Activated CD4-positive, CD25-positive, alpha-beta regulatory T cell treated with anti-CD3 and anti-CD28 coated beads, Interleukin-2, amount 50 U/mL, for 16 hours (primary cell): ENCODE measurements at places on chromosomes 7 and 10.

GRCh38 chr10:68899186-68899745 is 1.8 kb upstream of the DDX50 start:
- DNase-seq = no peak

DNA sequence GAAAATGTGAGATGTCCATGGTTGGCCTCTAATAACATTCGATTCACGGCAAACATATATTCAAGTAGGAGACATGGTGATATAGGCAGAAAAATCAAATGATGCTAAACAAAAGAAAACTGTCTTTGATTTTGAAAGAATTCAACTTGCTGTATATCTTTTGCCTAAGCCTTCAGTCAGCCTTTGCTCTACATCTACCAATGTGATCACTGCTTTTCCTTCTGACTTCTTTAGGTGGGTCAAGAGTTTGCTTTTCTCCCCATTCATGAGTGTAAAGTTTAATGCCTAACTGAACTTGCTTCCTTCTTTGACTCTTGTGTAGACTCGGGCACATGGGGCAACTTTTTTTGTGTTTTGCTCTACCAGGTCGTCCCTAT is 417 bp upstream of the HIF1AN start:
- DNase-seq = no peak

GRCh38 chr10:129442866-129443265 is 24.2 kb upstream of the MGMT start:
- DNase-seq = no peak

- DNase-seq = no peak
Observed at GRCh38 chr7:155594961-155595366, 48.6 kb upstream of the CNPY1 start.

DNA sequence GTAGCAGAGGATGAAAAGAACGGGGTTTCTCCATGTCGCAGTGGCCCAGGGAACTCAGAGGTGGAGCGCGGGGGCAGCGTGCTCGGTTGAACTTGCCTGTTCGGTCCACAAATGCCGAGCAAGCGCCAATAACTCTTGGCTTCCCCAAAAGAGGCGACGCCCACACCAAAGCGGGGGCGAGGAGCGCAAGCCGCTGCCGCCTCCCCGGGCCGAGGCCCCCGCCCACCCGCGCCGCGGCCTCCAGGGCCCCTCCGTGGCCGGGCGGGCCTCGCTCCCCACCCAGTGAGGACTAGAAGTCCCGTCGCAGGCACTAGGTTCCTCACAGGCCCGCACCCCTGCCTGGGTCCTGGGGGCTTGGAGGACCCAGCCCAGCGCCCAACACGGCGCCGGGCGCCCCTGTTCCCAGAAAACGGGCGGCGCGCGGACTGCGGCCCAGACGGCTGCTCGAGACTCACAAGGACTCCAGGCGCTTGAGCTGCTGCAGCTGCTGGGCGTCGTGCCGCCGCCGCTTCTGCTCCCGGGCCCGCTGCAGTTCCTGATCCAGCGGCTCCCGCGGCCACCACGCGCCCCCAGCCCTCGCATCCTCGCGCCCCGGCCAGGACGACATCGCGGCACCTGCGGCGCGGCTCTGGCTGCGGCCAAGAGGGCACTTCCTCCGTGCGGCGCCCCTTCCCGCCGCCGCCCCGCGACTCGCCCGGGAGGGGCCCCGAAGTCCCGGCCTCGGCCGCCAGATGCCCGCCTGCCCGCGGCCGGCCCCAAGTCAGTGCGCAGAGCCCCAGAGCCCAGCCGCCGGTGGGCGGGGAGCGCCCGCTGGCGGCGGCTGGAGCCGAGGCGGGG is 14.6 kb upstream of the FKBP9 start:
- DNase-seq = peak; percentile 31

GRCh38 chr7:113383638-113384037 is 265.3 kb upstream of the SMIM30 start:
- DNase-seq = no peak

GRCh38 chr10:63247771-63248170 is 114.6 kb downstream of the NRBF2 start:
- no peak for DNase-seq

DNA sequence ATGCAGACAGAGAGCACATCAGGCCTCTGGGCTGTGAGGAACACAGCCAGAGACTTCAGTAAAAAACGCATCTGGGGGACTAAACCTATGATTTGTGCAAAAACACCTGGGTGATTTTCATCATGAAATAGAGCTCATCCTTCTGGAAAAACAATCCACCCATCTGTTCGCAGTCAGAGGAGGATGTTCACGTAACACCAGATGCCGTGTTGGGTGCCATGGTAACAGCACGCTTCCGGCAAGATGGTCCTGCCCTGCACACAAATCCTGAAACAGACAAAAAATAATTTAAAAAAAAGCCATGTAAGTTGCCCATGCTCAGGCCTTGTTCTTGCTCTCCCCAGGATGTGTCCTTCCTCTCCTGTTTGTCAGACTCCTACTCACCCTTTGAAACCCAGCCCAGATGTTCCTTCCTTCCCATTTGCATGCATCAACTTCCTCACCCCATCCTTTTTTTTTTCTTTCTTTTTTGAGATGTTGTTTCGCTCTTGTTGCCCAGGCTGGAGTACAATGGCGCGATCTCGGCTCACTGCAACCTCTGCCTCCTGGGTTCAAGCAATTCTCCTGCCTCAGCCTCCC is 28.3 kb upstream of the GNA12 start:
- DNase-seq = no peak

GRCh38 chr7:20607216-20607615 is 8.3 kb upstream of the ABCB5 start:
- DNase-seq = no peak

GRCh38 chr10:8235253-8236027 is 181.0 kb downstream of the GATA3 start:
- DNase-seq = no peak

- DNase-seq = no peak
Observed at GRCh38 chr7:55552320-55553023, 19.8 kb downstream of the VOPP1 start.

GRCh38 chr7:108263425-108263824 is 133.3 kb upstream of the LAMB4 start:
- no peak for DNase-seq

DNA sequence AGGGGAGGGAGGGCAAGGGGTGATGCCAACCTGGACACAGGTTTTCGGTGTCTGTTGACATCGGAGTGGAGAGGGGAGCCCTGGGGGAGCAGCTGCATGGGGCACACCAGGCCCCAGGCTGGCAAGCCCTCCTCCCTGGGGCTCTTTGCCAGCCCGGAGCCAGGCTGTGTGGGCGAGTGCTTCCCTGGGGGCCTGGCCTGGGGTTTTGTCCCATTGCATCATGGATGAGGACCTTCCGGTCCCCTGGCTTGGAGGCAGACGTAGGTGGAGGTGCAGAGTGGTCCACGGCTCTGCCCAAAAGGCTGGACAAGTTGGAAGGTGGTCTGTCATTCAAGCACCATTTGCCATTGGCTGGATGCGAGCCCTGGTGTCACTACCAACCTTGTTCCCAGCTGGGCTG is 34.8 kb downstream of the ZMIZ1 start:
- DNase-seq = no peak

GRCh38 chr10:122565766-122566206 is 5.2 kb downstream of the DMBT1 start:
- peak; percentile 52 for DNase-seq

- DNase-seq = no peak
Observed at GRCh38 chr10:48739170-48739569, 54.5 kb downstream of the WDFY4 start.

DNA sequence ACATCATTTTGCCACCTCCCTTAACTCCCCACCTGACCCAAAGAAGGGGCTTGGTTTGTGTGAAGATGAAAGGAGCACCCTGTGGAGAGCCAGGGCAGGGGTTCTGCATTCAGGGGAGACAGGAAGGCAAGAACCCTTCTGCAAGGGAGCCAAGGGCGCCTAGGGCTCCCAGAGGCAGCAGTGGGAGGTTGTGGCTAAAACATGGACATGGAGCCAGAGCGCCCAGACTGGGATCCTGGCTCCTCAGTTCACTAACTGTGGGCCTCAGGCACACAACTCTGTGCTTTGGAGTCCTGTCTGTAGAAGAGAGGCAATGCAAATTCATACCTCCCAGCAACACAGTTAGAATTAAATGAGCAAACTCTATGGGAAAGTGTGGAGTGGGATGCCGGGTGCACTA is 123.1 kb upstream of the MACROH2A2 start:
- DNase-seq = no peak

- no peak for DNase-seq
Observed at GRCh38 chr10:3850999-3851937, 66.3 kb upstream of the KLF6 start.

- DNase-seq = no peak
Observed at GRCh38 chr10:91034494-91035159, 113.7 kb upstream of the ANKRD1 start.

DNA sequence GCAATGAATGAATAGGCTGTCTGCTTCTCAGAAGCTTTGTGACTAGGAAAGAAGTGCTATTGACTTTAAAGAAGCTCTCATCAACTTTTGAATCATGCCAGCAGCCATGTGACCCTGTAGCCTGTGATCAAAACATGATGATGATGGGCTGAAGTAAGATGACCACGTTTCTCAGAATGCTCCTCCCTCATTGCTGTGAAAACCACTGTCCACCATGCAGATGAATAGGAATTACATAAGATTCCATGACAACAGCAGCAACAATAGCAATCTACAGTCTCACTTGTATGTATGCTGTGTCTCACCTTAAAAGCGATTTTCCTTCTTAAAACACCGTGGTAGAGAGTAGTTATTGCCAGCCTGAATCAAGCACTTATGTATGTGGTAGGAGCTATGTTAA is 228.4 kb downstream of the TRIL start:
- DNase-seq = no peak

DNA sequence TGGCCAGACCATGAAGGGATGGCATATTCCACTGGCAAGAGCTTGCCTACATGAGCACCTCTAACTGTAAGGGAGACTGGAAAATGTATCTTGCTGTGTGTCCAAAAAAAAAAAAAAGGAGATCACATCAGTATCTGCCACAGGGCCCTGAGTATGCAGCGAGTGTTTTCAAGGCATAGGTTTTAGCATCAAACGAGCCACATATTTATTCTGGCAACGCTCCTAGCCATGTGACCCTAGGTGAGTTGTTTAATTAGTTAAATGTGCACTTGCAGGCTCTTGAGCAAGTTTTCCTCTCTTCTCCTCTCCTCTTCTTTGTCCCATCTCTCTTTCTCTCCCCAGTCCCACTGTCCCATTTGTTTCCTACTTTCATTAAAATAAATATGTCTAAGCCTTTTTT is 428.7 kb upstream of the AKR1E2 start:
- no peak for DNase-seq

- DNase-seq = no peak
Observed at GRCh38 chr7:138173548-138173947, 97.3 kb downstream of the AKR1D1 start.

- DNase-seq = no peak
Observed at GRCh38 chr7:745431-746154, 18.5 kb upstream of the PRKAR1B start.

GRCh38 chr7:14419531-14419930 is 430.1 kb upstream of the ETV1 start:
- DNase-seq = no peak

DNA sequence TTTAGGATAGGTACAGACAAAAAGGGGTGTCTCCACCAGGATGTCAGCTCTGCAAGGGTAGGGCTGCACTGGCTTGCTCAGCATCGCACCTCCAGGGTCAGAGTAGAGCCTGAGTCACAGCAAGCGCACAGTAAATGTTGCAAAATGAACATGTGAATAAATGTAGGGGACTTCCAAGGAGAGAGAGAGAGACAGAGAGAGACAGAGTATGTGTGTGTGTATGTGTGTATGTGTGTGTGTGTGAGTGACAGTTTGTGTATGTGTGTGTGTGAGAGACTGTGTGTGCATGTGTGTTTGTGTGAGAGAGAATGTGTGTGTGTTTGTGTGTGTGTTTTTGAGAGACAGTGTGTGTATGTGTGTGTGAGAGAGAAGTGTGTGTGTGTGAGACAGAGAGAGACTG is 163.3 kb downstream of the RPS24 start:
- no peak for DNase-seq

DNA sequence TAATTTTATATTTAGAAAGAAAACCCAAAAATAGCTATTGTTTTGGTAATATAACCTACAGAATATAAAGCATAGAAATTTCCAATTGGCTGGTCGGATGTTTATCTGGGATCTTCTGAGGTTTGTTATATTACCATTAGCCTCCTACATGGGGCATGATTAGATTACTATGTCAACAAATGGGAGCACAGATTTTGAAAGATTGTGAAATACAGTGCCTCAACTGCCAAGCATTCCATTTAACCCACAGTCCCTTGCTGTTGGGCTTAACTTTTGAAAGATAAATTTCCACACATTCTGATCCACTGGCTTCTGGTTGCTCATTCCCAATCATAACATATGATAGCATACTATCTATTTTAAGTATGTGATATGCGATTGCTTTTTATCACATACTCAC is 455.4 kb upstream of the C7orf33 start:
- DNase-seq = no peak

DNA sequence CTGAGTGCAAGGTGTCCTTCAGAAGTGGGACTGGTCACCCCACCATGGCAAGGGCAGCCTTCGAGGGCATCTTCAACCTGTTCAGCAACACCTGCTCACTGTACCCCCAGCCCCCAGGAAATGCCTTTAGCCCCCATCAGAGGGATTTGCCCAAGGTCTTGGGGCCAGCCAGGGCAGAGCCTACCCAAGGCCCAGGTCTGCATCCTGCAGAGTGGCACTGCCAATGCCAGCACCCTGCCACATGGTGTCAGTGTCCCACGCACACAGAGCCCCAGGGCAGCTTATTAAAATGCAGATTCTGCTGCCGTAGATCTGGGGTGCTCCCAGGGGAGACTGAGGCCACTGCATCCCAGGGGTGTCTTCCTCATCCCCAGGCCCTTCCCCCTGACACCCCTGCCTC is 106.2 kb upstream of the KCTD7 start:
- no peak for DNase-seq

DNA sequence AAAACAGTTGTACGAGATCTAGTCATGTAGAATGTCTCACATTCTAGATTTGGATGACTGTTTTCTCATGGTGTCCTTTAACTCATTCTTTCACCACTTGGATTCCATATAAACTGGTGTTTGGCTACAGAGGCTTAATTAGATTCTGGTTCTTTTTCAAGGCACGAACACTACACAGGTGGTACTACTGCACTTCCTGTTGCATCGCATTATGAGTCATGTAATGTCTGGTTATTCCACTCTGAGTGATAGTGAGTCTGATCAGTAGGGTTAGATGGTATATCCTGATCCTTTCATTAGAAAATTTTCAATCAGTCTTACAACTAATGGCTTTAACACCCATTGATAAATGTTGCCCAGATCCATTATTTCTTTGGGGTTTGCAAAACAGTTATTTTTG is 11.2 kb upstream of the AKAP9 start:
- no peak for DNase-seq
